ENCODE measurements at places on chromosomes 2 and 18.
A peak's percentile ranks its signal among the peaks of the same experiment; 100 is the strongest.

GRCh38 chr2:193103064-193103463 is 908.3 kb upstream of the TMEFF2 start:
- peak; percentile 39 for DNase-seq

DNA sequence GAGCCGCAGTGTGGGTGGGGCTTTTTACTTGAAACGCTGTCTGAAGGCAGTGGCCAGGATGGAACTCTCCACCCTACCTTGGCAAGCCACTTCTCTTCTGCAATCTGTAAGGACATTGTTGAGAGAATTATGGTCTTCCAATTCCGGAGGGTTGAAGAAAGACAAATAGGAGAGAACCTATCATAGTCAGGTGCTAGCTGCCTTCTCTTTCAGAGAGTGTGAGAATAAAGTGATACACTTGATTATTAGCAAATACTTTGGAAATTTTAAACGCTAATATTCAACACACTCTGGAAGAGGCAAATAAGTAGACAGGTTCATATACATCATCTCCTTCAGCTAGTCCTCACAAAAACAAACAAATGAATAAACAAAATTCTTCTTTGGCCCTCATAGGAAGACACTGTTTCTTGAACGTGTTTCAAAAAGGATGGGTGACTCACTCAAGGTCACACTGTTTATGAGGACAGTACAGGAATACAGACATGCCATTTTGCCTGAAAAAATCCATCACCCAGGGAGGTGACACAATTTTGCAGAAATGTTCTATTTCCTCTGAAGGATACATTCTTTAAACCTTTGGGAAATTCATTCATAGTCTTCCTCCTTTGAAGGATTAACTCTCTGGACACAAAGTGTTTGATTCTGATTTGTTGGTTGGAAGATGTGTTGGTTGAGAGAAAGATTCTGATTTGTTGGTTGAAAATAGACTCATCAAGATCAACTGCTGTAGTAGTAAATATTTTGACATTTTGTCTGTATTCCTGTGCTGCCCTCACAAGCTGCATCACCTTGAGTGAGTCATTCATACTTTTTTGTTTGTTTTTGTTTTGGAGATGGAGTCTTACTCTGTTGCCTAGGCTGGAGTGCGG is 2.2 kb upstream of the IL1RN start:
- no peak for DNase-seq

- DNase-seq, result no peak
Measured at GRCh38 chr2:76977846-76978727, 544.1 kb downstream of the LRRTM4 start.

DNA sequence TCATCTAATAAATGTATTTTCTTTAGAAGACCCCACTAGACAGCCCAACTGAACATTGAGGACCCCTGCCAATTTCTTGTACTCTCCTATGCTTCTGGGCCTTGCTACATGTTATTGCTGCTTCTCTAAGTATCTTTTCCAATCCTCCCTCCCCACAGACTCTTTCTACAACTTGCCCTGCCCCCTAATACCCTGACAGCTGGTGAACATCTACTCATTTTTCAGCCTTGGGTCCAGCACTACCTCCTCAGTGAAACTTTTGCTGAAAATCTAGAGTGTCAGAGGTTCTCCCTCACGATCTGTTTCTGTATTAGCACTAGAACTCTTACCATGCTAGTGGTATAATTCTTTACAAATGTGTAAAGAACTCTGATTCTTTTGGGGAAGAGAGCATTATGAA is 106.8 kb upstream of the SIX3 start:
- no peak for DNase-seq

- no peak for DNase-seq
Measured at GRCh38 chr2:89821455-89821945, 1130.0 kb downstream of the RPIA start.

All from astrocyte of the spinal cord (primary cell).